ENCODE measurements at places on chromosomes 1 and 21.
A peak's percentile ranks its signal among the peaks of the same experiment; 100 is the strongest.

GRCh38 chr1:41668054-41668660 lies 183.7 kb upstream of the EDN2 start:
- no peak for DNase-seq

DNA sequence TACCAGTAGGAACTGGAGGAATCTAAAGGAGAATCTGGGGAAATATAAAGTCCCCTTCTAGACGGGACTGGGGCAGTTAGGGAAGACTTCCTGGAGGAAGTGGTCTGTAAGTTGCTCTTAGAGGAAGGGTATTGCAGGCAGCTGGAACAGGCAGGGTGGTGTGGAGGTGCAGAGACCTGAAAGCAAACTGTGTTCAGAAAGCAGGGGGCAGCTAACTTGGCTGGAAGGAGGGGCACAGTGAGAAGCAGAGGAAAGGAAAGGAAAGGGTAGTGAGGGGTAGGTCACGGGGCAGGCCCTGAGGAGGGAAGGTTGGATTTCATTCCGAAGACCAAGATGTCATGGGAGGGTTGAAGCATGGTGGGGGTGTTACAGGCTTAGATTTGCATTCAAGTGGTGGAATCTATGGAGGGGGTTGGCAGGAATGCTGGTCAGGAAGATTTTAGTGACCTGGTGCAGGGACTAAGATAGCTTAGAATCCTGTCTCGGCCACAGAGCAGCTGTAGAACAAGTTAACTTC lies 240.7 kb downstream of the FOXD2 start:
- DNase-seq: no peak

DNA sequence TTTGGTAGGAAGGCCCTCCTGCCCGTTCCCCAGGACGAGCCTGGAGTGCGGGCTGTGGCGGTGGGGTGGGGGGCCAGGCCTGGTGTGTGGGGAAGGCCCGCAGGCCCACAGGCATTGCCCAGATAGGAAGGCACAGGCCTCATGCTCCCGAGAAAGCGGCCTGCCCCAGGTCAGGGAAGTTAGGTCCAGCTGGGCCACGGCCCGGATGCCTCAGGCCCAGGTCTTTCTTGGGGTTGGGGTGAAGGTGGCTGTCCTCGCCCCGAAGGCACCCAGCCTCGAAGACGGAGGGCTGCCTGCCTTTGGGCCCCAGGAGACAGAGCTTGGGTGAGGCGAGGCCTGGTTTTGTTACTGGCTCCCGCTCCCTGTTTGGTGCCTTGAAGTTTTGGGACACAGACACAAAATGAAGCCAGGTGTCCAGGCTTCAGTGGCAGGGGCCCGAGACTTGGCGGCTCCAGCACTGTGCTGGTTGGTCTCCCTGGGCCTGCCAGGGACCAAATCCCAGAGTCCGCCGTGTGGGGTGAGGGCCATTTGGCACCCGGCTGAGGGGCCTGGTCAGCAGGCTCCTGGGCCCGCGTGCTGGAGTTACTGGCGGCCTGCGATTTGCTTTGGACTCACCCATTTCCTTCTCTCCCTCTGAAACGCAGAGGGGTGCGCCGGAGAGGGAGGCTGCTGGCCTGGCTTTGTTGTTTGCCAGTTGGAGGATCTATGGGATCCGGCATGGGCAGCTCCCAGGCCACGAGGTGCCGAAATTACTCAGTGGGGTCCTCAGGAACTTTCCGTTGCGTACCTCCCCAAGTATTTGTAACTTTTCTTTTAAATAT lies 2.0 kb downstream of the SKI start:
- peak; percentile 61 for DNase-seq

- DNase-seq: no peak
These were observed 92.5 kb downstream of the TTC3 start for GRCh38 chr21:37165586-37165985.

GRCh38 chr1:10662824-10663677 lies 133.4 kb downstream of the CASZ1 start:
- DNase-seq: no peak

DNA sequence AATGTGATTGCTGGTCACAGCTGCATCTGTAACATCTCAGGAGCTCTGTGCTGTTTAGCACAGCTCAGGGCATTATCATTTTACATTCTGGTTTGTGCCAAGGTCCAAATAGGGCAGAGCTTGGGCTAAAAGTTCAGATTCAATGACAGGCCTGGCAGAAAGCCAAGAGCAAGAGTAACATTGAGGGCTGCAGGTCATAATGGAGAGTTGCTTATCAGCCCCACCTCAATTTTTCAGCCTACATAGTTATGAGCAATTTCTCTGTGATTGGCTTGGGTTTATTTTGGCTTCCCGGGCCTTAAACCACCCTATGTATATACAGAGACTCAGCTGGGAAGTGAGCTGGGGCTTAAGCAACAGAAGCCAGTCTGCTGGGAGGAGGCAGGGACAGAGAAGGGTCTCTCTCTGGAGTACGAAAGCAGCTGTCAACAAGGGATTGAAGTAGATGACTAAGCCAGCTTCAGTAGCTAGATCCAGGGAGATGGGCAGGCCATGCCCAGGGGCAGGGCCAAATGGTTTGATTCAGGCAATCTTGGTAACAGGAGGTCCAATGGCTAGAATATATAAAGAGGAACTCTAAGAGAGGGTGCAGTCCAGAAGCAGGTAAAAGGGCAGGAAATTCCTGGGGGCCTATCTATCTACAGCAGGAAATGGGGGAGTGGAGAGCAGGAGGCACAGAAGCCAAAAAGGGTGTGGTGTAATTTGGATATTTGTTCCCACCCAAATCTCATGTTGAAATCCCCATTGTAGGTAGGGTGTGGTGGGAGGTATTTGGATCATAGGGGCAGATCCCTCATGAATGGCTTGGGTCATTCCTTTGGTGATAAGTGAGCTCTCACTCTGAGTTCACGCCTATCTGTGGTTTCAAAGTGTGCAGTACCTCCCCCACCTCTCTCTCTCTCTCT lies 49.0 kb downstream of the BRINP2 start:
- DNase-seq: no peak

DNA sequence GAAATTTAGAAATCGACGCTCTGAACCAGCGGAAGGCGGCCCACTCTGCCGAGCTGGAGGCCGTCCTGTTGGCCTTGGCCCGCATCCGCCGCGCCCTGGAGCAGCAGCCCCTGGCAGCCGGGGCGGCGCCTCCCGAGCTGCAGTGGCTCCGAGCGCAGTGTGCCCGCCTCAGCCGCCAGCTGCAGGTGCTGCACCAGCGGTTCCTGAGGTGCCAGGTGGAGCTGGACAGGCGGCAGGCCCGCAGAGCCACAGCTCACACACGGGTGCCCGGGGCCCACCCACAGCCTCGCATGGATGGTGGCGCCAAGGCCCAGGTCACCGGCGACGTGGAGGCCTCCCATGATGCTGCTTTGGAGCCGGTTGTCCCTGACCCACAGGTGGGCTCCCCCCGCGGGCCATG lies 47.0 kb upstream of the DIP2A start:
- DNase-seq: no peak
